ENCODE measurements at places on chromosomes 5 and 9.

- DNase-seq: no peak
Observed at GRCh38 chr5:80103371-80103770, 68.2 kb downstream of the THBS4 start.

- no peak for DNase-seq
Observed at GRCh38 chr5:83378624-83379289, 92.8 kb upstream of the VCAN start.

DNA sequence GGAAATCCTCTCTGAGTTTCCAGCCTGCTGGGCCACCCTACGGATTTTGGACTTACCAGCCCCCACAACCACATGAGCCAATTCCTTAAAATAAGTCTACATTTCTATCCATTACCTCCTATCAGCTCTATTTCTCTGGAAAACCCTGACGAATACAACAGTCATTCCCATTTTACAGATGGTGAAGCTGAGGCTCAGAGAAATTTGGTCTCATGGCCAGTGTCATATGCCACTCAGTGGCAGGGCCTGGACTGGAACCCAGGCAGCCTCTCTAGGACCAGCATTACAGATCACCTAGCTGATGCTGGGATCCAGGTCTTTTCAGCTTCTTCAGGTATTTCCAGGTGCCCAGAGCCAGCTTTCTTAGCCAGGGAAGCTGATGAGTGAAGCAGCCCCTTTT is 45.0 kb upstream of the SH3PXD2B start:
- no peak for DNase-seq

GRCh38 chr9:126615791-126616447 is 2.2 kb downstream of the LMX1B start:
- no peak for DNase-seq

DNA sequence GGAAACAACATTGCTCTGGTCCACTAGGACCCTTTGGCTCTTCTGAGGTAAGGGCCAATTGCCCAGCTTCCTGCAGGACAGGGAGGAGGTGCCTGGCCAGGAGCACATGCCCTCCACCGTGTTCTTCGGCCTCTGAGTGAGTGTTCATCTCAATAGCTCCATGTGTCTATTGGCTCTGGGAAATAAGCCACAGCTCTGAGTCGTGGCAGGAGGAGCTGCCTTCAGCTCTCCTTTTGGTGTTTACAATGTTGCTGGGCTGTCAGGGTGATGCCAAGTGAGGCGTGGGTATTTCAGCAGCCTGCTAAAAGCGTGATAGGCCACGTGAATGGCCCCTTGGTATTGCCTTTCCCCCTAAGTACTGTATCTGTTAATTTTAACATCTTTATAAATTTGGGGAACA is 26.6 kb downstream of the GADD45G start:
- DNase-seq: no peak

GRCh38 chr9:130627896-130628792 is 36.2 kb upstream of the PRDM12 start:
- no peak for DNase-seq

DNA sequence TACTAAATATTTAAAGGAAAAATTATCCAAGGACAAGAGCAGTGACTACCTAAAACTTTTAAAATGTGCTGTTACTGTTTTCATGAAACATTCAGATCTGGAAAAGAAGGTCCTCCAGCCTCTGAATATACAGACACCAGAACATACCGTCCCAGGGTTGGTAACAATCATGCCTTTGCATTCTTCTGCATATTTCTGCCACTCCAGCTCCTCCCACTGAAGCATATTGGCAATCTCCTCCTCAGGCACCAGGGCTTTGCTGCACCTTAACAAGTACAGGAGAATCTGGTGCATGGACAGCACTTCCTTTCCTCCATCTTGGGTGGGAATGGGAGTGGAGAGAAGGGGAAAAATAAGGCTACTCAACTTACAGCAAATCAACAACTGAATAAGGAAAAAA is 60.0 kb downstream of the DROSHA start:
- DNase-seq: no peak

GRCh38 chr5:128546658-128547281 is 8.7 kb upstream of the FBN2 start:
- DNase-seq: no peak

- DNase-seq: no peak
Observed at GRCh38 chr5:129216001-129216400, 121.5 kb downstream of the ISOC1 start.

DNA sequence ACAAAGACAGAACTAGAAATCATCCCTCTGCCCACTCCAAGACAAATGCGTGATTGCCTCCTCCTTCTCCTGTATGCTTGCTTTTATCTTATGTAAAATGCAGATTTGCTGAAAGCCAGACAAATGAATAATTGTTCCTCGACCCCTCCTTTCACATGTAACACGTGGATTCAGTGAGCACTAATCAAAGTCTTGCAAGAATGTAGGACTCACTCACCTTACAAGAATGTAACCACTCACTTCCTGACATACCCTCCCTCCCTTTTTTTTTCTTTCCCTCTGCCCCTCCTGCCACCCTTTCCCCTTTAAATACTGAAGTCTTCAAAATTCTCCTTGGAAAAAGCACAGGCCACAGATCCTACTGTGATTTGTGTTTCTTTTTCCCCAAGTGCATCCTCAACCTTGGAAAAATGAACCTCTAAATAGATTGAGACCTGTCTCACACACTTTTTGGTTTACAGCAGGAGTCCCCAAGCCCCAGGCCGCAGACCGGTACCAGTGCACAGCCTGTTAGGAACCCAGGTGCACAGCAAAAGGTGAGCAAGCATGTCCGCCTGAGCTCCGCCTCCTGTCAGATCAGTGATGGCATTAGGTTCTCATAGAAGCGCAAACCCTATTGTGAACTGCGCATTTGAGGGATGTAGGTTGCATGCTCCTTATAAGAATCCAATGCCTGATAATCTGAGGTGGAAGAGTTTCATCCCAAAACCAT is 29.4 kb upstream of the HSD17B3 start:
- DNase-seq: no peak

GRCh38 chr9:130884542-130885483 is 11.8 kb downstream of the QRFP start:
- DNase-seq: no peak

GRCh38 chr5:59062986-59063683 is 480.3 kb downstream of the RAB3C start:
- no peak for DNase-seq

DNA sequence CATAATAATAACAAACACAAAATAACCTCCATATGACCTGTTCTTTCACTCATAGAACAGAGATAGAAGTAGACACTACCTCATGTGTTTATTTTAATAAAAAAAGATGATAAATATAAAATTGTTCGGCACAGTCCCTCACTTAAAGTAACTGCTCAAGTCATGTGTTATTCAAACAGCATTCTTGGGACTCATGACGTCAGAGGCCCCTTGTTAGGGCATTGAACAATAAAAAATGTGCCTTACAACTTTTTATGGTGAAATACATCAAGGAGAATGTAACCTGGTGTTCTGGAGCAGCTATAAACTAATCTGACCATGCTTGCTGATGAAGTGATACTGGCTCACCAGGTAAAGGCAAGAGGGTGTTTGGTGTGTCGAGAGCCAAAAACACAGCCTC is 12.2 kb upstream of the NDFIP1 start:
- no peak for DNase-seq

DNA sequence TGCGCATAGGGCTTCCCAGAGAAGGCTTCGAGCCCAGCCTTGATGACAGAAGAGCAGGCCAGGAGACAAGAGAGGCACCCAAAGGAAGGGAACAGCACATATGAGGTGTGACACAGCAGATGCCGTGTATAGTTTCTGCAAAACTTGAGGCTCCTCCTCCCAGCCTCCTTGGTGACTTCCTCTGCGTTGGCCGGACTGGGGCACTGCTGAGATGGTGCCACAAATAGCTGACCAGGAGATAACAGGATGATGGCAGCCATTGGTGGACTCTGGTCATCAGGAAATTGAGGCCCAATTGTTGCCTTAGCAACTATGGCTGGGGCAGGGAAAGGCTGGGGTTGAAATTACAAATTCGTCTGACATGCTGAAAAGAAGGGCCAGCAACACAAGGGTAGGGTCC is 4.8 kb upstream of the ZNF79 start:
- DNase-seq: no peak

DNA sequence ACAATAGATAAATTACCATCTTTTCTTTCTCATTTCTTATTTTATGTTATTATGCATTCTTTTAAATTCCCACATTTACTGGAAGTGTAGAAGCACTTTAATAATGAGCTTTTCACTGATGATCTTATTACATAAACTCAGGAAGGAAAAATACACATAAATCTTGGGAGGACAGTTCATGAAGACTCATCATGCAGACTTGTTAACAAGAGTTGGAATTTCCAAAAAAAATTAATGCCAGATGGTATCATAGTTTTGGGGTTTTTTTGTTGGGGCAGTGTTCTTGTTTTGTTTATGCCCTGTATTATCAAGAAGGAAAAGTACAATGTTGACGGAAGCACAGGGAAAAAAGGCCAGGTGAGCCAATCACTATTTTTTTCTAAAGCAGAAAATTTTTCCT is 35.1 kb downstream of the CEMIP2 start:
- DNase-seq: no peak

DNA sequence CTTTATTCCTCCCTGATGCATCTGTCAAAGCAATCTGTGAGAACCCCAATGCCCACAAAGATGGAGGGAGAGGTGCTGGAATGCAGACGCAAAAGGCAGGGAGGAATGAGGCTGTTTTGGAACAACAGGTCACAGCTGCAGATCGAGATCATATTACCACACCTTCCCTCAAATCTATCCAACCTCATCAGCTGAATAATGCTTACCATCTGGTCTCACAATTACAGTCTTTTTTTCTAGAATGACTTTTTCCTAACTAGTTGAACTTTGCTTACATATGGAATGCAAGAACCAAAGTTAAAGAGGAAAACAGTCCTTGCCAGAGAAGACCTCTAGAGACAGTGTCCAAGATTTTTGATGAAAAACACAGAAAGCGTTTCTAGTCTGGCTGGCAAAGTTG is 158.1 kb downstream of the LPAR1 start:
- no peak for DNase-seq

- no peak for DNase-seq
Observed at GRCh38 chr9:126523611-126524111, 90.1 kb upstream of the LMX1B start.

DNA sequence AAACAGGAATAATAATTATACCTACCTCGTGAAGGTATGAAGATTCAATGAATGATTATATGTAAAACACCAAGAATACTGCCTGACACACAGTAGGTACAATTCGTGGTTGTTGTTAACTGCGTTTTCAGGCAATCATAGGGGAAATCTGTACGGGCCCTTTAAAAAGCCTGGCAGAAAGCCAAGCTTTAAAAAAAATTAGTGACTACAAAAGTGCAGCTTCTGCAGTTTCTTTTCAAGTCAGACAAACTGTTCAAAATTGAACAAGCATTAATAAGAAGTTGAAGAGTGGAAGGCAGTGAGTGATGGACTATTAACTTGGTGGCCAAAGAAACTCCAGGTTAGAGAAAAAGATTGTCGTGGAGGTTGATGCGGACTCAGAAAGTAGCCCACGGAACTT is 85.9 kb upstream of the TRIO start:
- DNase-seq: no peak

- no peak for DNase-seq
Observed at GRCh38 chr9:69283003-69283402, 42.0 kb upstream of the ENTREP1 start.

DNA sequence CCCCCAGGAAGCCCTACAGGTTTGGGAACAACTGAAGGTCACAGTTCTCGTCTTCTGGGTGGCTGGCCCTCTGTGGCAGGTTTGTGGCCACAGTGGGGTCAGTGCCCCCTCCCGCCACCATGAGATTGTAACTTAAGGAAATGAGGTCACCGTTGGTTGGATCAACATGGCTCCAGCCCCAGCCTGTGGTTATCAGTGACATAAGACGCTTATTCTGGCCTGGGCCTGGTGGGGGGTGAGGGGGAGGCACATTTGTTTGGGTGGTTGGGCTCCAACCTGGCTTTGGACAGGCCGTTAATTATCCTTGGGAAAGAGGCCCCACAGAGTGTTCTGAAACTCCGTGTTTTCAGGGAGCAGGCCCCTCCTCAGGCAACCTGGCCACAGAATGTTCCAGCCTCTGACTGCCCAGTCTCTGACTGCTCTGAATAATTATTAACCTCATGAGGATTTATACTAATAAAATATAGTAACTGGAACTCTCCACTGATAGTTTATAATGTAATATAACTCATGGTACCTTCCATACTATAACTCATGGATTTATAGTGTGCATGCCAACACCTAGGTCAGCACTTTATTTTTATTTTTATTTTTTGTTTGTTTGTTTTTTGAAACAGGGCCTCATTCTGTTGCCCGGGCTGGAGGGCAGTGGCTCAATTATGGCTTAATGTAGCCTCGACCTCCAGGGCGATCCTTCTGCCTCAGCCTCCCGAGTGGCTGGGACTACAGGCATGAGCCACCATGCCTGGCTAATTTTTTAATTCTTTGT is 58.0 kb upstream of the RPL26L1 start:
- DNase-seq: no peak

- no peak for DNase-seq
Observed at GRCh38 chr9:84861455-84861854, 191.9 kb downstream of the NTRK2 start.

GRCh38 chr9:14424983-14425382 is 111.0 kb upstream of the NFIB start:
- no peak for DNase-seq

- no peak for DNase-seq
Observed at GRCh38 chr9:122936883-122937282, 3.9 kb upstream of the RABGAP1 start.

DNA sequence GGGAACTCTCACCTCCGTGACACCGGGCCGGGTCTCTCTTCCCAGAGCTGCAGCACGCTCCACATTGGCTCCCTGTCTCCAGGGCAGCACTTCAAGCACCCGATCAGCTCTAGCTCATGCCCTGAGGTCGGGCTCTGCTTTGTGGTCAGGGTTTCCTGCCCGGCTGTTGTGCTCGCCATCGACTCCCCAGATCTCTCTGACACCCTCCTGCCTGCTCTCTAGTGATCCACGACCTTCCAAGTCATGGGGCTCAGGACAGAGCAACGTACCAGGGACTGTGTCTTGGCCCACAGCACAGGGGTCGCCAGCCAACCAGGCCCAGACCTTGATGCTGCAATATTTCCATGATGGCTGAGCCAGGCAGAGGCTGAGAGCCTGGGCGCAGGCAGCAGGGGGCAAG is 45.1 kb downstream of the PRRT1B start:
- peak; percentile 60 for DNase-seq

- no peak for DNase-seq
Observed at GRCh38 chr9:19914044-19914443, 125.2 kb upstream of the SLC24A2 start.

- DNase-seq: no peak
Observed at GRCh38 chr9:81969971-81970370, 18.6 kb upstream of the SPATA31D1 start.

DNA sequence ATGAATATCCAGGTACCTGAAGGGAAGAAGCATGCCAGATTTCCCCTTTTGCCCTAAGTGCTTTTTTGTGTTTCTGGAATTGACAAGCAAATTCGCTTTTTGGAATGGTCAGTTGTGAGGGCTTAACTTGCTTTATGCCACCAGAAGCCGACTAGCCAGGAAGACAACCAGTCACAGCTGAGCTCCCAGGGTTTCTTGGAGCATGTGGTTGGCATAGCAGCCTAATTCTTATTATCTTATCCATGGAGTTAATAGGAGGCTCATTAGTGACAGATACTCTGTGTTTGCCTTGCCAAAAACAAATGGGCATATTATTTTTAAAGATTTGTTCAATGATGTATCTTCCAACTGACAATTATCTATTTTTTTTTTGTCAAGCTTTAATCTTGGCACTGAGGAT is 500.7 kb downstream of the PTPRD start:
- no peak for DNase-seq

- no peak for DNase-seq
Observed at GRCh38 chr9:93947409-93948070, 7.6 kb downstream of the BARX1 start.
